Stimulated activated CD4-positive, alpha-beta T cell treated with anti-CD3 and anti-CD28 coated beads, Interleukin-1b, Interleukin-23, amount 100 ng/mL, for 1 hour (primary cell): ENCODE measurements at places on chromosomes 3 and 15.

GRCh38 chr15:22954798-22955543, 25.2 kb downstream of the CYFIP1 start:
- no peak for DNase-seq

GRCh38 chr3:16480861-16481545, 32.5 kb downstream of the RFTN1 start:
- no peak for DNase-seq

DNA sequence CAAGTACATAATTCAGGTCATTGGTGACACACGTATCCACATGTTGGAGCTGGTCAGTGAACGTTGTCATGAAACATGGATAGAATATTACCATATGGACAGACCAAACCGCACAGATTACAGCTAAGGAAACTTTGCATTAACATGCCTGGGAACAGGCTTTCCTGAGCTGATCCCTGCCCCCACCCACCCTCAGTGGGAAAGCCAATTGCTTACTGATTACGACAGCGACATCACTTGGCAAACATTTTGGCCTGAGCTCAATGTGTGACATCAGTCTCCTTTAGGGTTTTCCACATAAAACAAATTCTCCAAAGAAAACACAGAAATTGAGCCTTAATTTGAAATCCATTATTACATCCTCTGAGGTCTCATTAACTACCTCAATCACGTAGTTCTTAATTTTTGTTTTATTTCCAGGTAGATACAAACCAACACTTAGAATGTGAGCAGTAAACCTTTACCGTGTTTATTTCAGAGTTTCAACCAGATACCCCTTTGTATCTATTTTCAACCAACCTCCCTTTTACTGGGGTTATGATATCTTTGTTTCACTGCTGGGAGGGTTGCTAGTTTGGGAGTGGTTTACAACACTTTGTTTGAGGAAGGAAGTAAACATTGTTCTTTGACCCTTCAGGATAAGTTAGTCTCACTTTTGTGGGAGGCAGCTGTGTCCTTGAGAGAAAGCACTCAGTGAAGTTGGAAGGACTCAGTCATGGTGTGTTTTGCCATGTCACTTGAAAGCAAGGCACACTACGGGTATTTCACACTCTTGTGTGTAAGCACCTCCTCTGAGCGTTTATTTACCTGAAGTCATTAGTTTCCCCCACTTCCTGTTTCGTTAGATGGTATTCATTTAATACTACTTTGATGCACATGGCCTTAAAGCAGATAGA, 103.1 kb downstream of the CMSS1 start:
- DNase-seq, result no peak

DNA sequence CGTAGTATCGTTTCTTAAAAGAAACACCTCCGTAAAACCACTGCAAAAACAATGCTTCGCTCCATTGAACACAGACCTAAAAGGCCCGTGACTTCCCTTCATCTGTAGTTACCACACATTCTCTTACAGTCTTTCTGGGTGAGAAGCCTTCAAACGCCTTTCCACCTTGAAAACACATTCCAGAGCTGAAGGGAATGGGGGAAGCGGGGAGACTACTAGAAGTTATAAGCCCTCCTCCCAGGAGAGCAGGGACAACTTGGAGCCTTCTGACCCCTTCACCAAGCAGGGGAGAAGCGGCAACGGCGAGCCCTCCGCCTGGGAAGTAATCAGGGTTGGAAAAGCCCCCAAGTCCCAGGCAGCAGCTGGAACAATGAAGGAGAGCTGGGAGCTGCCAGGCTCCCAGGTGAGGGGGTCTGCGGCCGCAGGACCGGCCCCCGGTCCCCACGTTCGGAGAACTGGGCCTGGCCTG, 461 bp downstream of the SECISBP2L start:
- DNase-seq, result no peak

- DNase-seq, result no peak
Observed at GRCh38 chr3:141462176-141462859, 24.5 kb upstream of the RASA2 start.

DNA sequence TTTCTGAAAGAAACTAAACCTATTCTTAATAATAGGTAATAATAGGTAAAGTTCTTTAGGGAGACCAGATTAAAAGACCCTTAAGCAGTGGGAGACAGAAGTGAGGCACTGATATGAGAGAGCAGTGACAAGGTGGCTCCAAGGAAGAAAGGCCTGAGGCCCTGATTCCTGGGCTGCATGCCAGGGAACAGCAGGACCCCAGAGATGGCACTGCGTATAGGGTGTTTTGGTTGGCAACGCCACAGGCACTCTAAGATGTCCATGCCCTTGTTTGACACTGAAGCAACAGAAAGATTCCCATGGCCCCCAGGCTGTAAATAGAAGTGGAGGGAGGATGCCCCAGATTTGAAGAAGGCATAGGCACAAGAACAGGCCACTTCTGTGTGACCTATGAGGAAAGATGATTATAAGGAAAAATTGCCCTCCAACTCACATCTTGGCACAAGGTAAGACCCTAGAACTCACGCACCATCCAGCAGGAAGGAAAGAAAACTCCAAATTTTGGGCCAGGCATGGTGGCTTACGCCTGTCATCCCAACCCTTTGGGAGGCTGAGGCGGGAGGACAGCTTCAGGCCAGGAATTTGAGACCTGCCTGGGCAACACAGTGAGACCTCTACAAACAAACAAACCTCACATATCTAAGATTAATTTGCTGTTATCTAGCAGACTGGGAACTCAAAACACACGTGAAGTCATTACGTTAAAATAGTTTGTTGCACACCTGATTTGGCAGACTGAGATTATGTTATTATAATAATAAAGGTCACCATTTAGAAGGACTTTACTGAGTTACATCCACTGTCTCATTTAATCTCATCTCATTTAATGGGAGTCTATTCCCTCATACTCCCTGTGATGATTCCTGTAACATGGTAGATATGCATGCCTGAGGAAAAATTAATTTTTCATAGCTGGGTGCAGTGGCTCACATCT, 10.5 kb upstream of the BLM start:
- DNase-seq, result no peak
